ENCODE measurements at places on chromosomes 2 and 18.

DNA sequence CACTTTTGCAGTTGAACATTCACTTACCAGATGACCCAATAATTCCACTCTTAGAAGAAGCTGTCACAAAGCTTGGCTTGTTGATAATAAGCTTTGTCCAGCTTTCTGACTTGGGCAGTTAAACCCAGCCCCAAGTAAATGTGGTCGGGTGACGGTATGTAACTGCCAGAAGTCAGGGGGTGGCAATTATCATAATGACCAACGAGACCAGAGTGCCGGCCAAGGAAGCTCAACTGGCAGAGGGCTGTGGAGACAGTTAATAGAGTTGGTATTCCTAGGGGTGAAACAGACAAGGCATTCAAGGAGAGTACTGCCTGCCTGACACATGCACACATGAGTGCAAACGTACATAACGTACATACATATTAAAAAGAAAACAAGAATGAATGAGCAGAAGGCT is 116.7 kb downstream of the EIPR1 start:
- no peak for DNase-seq

DNA sequence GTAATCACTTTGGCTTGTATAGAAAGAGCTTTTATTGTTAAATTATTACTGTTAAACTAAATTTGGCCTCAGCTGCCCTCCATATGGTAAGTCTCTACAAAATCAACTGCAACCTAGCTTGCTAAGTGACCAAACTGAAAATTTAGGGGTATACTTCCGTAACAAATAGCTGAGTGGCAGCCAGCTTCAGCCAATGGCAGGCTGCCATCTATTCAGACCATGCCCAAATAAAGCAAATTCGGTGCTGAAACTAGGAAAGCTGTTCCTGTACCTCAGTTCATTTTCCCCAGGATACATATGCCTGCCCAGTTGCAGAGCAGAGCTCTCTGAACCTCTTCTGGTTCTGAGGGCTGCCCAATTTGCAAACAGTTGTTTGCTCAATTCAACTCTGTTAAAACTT is 94.8 kb downstream of the EML6 start:
- DNase-seq: no peak

DNA sequence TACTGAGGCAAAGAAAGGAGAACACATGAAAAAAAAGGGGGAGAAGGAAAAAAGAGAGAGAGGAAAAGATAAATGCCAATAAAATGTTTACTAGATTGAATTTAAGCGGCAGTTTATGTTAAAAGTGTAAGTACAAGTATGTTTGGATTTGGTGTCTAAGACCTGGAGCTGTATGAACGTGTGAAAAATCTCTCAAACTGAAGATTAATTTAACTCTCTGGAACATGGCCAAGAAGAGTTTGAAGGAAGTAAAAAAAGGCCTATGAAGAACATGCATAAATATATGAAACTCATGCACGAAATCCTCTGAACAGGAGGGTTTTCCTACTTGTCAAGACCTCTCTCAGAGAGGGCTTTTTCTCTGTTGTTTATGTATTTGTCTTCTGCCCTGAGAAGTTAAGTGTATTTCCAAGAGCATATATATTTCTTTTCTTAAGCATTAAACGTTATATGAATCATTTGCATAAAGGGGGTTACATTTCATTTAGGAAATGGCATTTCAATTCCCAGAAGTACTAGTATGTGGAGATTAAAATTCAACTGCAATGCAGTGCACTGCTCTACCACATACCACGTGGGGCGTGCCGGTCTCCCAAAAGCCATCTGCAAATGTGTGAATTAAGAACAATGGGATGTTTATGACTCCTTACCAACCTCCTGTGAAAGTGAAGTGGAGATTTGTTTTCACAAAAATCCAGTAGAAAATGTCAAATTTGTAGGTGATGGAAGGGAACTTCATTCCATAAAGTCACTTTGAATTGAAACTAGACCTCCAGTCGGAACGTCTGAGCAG is 281.1 kb upstream of the TRIB2 start:
- DNase-seq: no peak

GRCh38 chr2:191316246-191316994 is 71.2 kb downstream of the MYO1B start:
- no peak for DNase-seq

- no peak for DNase-seq
Measured at GRCh38 chr18:50682852-50683251, 123.0 kb downstream of the MAPK4 start.

DNA sequence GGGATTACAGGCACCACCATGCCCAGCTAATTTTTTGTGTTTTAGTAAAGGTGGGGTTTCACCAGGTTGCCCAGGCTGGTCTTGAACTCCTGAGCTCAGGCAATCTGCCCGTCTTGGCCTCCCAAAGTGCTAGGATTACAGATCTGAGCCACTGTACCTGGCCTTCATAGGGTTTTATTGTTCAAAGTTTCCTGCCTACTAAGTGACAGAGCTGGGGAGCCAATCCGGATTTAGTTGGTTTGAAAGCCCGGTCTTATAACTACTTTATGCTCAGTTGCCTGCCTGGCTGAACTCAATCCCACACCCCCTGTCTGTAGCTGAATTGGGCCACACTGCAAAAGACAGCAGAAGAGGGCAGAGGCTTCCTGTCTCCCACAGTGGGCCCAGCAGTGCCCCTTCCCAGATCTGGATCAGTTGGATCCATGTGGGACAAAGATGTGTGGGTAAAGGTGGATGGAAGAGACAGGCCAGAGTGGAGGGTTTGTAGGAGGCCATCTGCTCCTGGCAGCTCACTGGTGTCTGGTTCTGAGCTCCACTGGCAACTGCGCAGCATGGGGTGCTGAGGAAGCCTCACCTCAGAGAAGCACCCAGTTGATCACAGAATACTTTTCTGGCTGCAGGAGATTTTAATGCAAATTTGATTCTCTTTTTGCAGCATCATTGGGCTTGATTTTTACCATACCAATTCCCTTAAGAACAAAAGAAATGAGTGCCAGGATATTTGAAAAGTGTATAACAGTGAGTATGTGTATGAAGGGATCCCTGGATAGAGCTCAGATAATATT is 144.9 kb downstream of the DDX1 start:
- DNase-seq: no peak

DNA sequence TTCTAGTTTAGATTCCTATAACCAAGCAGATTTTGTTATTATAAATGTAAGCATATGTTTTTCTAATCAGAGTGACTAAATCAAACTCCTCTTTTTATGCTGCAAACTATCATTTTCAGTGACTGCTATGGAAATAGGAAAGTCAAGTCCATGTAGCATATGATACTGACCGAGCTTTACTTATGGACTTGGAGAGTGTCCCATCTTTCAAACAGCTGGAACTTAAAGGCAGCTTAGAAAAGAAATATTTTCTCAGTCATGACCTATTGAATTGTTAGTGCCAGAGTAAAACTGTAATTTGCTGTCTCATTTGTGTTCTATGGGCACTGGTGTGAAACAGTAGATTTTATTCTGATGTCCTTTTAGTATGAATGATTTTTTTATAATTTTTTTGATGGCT is 76.7 kb downstream of the PHLPP1 start:
- no peak for DNase-seq

- peak; percentile 53 for DNase-seq
Measured at GRCh38 chr2:113173542-113174375, at the start of gene PSD4. PSD4 (plus strand) TSS chr2:113173971; CDS start chr2:113182457, 8,486 bp downstream.

DNA sequence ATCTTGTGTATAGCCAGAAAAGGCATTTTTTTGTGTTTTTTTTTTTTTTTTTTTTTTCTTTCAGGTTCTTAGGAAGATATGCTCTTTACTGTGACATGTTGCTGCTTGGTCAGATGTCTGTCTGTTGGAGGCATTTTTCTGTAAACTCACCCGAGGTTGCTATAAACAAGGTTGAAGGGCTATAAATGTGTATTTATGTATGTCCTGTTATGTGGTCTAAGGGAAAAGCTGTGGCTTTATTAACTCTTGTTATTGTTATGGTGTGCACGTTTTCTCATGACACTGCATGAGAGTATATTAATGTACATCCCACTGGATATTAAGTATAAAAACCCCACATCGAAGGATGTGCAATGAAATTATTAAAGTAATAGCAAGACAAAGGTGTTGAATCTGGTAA is 102.0 kb downstream of the ZNF532 start:
- no peak for DNase-seq

DNA sequence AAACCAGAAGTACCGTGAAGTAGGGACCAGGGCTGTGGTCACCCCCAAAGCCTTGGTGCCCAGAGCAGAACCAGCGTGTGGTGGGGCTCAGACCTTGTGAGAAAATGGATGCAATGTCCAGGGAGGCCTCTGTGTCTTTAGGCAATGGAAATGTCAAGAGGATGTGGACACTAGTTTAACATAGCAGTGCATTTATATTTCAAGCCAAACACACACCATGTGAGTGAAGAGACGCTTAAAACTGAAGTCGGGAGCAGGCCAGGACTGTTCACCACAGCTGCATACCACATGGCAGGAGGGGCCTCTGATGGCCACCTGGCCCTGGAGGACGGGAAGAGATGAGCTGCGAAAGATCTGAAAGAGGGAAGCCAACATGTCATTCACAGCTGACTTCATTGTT is 87.3 kb upstream of the LDLRAD4 start:
- no peak for DNase-seq

DNA sequence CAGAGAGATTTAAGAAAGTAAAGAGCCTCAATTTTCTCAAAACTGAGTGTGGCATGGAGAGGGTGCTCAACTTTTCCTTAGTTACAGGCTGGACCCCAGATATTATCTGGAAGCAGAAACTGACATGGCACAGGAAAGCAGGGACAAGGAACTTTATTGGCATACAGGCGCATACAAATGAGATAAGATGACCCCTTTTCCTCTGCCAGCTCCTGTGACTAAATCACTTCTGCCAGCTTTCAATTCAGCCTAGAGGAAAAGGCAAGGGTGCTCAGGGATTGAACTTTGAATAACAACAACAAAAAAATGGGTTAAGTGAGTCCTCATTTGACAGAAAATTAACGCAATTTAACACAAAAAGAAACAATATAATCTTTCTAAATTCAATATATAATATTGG is 262.9 kb downstream of the CD226 start:
- DNase-seq: no peak

DNA sequence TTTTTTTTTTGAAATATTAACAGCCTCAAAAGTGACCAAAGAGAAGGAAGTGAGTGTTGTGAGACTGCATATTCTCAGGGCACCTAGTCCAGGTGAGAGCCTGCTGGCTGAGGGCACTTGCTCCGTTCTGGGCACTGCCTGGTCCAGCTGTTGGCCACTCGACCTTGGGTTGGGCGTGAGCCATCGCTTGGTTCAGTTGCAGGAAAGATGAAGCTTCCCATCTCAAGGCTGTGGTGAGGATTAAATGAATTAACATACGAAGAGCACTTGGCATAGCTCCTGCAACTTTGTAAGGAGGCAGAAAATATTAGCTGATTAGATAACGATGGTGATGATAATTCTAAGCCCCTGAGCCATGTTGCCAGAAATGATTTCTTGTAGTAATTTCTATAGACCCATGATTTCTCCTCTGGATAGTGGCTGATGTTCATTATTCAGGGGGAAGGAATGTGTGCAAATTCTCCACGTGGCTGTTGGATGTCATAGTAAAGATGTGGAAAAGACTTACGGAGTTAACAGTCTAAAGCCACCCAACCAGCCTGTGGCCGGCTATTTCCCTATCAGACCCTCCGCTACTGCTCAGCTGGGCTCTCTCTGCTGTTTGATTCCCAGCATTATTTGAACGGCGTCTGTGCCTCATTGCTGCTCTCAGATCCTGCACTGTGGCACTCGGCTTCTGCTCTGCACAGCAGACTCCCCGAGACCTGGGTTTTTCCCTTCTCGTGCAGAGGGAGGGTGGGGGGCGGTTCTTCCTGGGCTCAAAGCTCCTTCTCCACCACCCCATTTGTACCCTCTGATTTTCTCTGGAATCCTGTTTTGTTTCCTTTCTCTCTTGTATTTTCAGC is 221.1 kb downstream of the GALR1 start:
- DNase-seq: no peak

DNA sequence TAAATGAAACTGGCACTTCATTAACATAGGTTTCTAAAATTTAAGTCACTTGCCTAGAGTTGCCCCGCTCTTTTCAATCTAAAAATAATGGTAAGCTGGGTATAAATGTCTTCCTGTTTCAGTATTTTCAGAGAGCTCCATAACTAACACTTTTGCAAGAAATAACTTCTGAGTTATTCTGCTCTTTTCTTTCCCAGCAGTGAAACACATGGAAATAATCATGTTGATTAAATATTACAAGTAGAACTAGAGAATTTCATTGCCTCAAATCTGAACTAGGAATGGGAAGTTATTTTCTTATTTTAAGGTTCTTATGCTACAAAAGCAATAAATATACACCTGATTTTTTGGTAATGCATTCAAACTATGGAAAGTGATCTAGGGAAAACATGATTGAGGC is 257.4 kb downstream of the IKZF2 start:
- DNase-seq: no peak

DNA sequence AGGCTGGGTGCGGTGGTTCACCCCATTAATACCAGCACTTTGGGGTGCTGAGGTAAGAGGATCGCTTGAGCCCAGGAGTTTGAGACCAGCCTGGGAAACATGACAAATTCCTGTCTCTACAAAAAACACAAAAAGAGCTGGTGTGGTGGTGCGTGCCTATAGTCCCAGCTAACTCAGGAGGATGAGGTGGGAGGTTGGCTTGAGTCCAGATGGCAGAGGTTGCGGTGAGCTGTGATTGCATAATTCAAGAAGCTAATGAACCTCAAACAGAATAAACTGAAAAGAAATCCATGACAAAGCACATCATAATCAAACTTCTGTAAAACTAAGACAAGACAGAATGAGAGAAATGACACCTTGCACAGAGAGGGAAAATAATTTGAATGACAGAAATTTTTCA is 54.8 kb downstream of the SEMA4F start:
- DNase-seq: no peak

GRCh38 chr2:198991431-198991830 is 466.3 kb downstream of the SATB2 start:
- no peak for DNase-seq

DNA sequence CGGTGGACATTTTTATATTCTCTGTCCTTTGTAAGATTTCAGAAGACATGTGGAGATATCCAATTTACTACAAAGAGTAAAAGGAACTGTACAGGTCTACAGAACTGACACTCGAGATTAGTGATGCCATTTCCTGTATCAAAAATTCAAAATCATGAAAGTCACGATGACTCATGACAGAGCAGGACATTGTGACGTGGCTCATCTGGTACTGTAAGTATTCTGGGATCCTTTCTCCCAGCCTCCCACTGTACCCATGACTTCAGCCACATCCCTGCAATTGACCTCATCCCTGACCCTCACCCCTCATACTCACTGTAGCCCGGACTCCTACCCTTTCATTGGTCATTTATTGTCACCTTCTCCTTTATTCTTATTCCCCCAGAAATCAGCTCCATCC is 736.5 kb downstream of the EPHA4 start:
- no peak for DNase-seq

- no peak for DNase-seq
Measured at GRCh38 chr2:189937691-189938090, 124.8 kb downstream of the MSTN start.

DNA sequence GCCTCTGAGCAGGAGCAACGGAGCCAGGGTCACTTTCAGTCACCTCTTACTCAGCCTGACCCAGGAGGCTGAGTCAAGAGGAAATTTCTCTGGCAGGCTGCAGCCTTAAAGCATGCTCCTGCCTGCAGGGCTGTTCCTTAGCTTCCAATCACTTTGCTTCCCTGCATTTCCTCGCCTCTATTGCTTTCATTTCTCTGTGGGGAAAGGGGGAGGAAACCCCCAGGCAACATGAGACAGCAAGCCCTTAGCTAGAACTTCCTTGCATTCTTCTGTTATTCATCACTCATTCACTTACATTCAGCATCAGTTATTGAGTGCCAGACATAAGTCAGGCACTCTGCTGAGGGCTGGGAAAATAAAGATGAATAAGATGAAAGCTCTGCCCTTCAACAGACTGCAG is 13.0 kb downstream of the XDH start:
- DNase-seq: no peak

GRCh38 chr2:100767224-100767653 is 52.7 kb upstream of the NPAS2 start:
- DNase-seq: no peak

Data from hippocampal formation (tissue), 2 donors.